Activated T-cell treated with anti-CD3 and anti-CD28 coated beads for 1 hour (primary cell): ENCODE measurements at places on chromosomes 16 and 17.

GRCh38 chr16:47577029-47577428, 115.9 kb downstream of the PHKB start:
- no peak for DNase-seq

GRCh38 chr17:69773081-69773480, 301.9 kb upstream of the KCNJ16 start:
- no peak for DNase-seq

- DNase-seq: no peak
Measured at GRCh38 chr16:28496844-28497243, 2.4 kb downstream of the APOBR start.

GRCh38 chr17:2223617-2223927, 80.0 kb downstream of the SMG6 start:
- no peak for DNase-seq

- DNase-seq: no peak
Measured at GRCh38 chr16:74019612-74020011, 277.0 kb upstream of the PSMD7 start.

- no peak for DNase-seq
Measured at GRCh38 chr16:88320947-88321634, 61.7 kb upstream of the ZNF469 start.

- DNase-seq: no peak
Measured at GRCh38 chr16:75250809-75251279, 580 bp downstream of the BCAR1 start.

GRCh38 chr17:37079735-37080134, 131.0 kb downstream of the AATF start:
- no peak for DNase-seq
